BJ (cell line): ENCODE measurements at places on chromosomes 6 and 20.

GRCh38 chr6:130070792-130071191 lies 52.4 kb downstream of the L3MBTL3 start:
- no peak for DNase-seq

DNA sequence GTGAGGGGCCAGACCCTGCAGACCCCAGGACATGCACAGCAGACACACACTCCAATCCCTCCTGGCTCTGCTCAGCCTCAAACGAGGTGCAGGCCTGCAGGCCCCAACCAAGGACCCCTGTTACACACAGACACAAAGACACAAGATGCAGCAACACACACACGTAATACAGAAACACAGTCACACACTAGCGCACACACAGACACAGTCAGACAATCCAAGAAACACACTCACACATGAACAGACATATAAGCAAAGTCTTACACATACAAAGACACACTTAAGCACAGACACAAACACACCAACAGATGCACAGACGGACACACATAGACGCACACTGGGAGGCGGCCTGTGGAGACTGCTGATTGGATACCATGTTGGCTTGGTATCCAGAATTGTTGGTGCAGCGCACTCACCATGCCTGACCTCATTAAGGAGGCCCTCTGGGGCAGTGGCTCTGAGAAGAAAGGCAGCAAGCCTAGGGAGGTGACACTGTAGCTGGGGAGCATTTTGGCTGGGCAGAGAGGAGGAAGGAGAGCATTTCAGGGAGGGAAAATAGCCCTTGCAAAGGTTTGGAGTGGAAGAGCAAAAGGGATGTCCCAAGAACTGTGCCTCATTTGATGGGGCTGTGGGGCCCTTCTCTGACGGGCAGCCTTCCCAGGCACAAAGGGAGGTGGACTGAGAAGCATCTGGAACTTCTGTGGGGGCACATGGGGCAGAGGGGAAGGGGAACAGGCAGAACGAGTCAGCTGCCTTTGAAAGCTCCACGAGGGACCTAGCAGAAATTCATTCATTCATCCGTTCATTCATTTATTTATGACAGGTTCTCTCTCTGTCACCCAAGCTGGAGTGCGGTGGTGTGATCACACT lies 1.4 kb upstream of the HSPA12B start:
- DNase-seq = no peak

DNA sequence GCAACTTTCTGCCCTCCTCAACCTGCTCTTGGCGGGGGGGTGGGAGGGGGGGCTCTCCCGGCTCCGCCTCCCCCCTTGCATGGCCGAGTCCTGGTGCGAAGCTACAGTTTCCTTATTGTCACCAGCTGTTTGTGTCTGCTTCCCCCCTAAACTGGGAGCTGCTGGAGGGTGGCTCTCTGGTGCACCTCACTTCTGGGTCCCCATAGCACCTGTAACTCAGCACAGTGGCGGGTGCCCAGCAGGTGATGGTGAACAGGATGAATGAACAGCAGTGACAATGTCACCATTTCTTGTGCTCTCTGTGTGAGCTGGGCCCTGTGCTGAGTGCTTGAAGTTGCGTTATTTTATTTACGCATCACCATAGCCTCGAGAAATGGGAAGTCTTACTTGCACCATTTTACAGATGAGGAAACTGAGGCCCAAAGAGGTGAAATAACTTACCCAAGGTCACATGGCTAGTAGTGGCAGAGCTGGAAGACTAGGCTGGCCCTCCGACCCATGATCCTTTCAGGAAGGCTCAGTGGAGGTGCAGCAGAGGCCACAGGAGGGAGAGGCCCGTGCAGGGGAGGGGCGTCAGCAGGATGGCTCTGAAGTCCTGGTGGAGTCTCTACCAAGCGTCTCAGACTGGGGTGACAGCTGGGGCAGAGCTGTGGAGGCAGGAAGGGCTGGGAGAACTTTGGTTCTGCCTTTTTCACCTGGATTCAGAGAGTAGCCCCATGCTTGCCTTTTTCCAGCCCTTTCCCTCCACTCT lies 41.8 kb downstream of the SRC start:
- no peak for DNase-seq

DNA sequence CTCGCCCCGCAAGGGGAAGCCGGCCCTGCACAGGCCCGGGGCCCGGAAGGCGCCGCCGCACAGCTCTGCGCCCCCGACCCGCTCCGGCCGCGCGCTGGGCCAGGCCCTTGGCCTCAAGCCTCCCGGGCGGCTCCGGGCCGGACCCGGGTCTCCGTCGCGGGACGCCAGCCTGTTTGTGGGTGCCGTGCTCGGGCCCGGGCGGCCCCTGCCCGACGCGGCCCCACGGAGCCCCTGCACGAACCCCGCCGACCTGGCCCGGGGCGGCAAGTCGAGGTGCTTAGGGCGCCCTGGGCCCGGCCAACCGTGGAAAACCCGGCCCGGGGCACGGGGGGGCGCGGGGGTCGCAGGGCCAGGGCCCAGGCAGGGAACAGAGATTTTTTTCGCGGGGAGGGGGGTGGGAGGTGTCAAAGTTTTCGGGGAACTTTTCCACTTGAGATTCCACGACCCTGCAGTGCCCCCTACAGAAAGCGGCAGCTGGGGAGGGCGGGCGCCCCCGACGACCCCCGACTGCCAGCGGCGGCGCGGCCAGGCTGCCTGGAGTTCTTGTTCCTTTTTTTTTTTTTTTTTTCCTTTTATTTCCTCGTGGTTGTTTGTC lies 805 bp upstream of the STX16 start:
- no peak for DNase-seq

GRCh38 chr6:34234667-34235306 lies 1.9 kb upstream of the HMGA1 start:
- DNase-seq = no peak

GRCh38 chr20:45368221-45368980 lies 5.4 kb downstream of the SYS1 start:
- DNase-seq = no peak

DNA sequence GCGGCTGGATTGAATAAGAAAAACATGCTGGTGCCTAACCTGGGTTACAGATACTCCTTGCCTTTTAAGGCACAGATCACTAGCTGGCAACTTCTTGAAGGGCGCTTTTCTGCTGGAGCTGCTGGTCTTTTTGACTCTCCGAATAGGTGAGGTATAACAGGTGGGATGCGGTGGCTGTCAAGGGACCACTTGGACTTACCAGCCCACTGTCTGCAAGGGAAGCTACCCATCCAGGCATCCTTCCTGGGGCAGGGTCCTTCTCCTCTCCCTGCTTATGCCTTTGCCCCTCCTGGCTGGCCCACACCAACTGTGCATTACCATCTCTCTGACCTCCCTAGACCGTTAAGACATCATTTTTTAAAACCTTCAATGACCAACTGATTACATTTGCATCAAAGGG lies 57.4 kb downstream of the NPEPL1 start:
- DNase-seq = no peak

GRCh38 chr20:62524505-62524911 lies 48.7 kb upstream of the GATA5 start:
- DNase-seq = no peak

- no peak for DNase-seq
Measured at GRCh38 chr6:160226118-160226591, 32.5 kb downstream of the SLC22A2 start.

DNA sequence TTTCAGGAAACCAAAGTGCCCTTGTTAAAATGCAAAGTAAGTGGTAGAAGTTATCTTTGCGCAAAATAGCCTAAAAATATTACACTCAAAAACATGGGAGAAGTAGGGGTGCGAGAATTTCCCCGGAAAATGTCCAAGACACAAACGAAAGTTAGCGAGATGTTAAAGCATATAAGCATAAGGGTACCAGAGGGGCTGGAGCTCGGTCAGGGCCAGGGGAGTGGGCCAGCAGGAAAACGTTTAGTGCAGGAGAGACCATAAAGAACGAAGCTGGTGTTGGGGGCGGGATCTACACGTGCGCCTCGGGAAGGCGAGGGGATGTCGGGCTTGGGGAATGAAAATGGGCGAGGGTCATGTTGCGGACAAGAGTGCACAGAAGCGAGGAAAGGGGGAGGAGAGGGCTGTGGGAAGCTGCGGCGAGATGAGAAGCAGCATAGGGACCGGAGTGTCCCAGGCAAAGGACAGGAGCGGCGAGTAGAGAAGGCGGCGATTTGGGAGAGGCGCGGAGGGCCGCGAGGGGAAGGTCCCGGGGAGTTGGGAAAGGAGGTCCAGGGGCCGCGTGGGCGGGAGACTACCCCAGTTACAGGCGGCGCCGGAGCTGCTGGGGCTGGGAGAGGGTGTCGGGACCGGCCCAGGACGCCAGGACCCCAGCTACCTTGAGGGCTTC lies 600 bp downstream of the XPO5 start:
- DNase-seq = no peak

GRCh38 chr6:56775498-56776166 lies 132.9 kb upstream of the DST start:
- no peak for DNase-seq

DNA sequence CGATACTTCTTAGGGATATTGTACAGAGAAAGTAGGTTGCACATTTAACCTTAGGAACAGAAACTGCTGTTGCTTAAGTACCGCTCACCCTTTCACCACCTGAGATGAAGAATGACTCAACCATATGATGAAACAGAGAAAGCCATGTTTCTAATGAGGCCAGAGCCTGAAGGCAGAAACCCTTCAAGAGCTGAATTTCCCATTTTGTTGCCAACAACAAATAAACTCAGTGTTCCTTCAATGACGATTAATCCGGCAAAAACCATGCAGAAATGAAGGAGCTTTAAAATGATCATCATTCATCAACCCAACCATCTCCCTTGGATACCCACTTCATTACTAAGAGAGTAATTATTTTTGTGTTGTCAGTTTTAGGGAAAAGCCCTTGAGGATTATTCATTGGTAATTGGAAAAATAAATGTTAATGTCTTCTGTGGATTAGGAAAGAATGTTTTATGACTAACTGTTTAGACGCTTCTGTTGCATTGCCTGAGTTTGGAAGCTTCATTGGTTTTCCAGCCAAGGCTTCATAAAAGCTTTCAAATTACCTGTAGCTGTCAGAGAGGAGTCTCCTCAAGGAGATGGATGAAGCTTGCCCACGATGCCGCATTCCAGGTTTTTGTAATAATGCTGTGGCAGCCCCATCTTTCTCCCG lies 112.1 kb upstream of the IYD start:
- DNase-seq = peak; percentile 78

- DNase-seq = no peak
Measured at GRCh38 chr6:119176445-119176844, 98.0 kb upstream of the FAM184A start.

DNA sequence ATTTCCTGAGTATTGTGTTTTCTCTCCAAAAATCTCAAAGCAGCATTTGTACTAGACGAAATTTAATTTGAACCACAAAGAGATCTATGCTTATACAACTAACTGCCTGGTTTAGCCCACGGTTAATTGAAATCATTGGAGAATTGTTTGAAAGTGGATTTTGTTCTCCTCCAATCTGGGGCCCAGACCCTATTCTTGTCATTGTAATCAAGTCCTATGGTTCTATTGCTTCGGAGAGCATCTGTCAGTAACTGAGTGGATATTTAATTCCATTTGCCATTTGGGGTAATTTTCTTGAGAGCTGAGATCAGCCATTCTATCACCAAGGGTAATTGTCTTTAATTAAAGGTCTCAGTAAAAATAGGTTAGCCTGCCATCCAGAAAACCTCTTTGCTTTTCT lies 117.0 kb upstream of the KCNG1 start:
- no peak for DNase-seq

DNA sequence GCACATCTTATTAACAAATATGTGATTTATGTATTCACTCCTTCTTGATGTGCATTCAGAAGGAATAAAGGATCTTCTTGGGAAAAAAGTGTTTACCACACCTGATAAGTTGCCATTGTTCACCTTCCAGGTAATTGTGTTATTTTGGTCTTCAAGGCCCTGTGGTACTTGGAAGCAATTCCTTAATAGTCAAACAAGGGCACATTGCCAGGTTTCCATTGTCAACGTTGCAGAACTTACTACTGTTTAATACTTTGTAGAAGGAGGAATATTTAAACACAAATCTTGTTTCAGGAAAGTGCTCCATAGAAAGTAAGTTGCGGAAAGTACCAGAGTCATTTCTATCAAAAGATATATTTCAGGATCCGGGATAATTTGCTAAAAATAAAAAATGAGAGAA lies 129.5 kb upstream of the SGK1 start:
- no peak for DNase-seq

DNA sequence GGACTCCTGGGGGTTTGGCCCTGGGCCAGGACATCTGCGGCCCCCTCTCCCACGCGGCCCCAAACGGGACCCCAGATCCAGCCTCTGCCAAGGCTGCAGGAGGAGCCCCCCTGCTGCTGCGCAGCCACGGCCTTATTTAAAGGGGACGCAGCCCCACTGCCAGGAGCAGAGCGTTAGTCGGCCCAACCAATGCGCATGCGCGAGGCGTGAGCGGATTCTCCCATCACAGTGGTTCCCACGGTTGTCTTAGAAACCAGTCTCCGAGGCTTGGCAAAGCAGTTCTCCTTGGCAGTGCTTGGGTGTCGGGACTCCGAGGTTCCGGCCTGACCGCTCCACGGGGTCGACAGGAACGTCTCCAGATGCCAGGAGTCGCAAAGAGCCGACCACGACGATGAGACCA lies 288.3 kb upstream of the ZNF337 start:
- peak; percentile 12 for DNase-seq

DNA sequence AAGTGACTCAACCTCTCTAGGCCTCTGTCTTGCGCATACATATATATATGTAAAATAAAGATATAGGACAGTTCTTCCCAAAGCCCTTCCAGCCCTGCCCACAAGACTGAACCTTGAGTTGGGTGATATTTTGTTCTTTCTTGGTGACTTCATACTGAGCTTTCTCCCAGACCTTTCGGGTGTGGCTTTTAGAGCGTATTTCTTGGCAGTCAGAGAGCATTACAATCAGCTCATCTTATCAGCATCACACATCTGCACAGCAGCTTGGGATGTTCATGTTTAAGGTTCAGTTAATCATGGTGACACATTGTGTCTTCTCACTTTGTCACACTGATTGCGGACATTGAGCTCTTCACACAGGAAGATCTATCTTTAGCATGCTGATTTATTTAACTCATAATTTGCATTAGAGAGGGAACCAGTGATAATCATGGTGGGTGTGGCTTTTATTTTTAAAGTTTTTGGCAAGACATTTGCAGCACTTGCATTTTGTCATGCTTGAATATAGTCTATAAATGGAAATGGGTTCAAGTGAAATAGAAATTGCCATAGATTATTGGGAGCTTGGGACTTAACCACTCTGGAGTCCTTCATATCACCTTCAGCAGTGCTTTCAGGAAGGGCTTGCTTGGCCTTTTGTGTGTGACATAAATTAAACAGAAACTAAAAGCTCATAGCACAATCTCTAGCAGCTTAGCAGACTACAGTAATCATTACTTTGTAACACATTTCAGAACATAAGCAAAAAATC lies 8.3 kb downstream of the KIF3B start:
- peak; percentile 26 for DNase-seq

GRCh38 chr20:58824843-58825242 lies 25.9 kb downstream of the GNAS-AS1 start:
- DNase-seq = no peak

DNA sequence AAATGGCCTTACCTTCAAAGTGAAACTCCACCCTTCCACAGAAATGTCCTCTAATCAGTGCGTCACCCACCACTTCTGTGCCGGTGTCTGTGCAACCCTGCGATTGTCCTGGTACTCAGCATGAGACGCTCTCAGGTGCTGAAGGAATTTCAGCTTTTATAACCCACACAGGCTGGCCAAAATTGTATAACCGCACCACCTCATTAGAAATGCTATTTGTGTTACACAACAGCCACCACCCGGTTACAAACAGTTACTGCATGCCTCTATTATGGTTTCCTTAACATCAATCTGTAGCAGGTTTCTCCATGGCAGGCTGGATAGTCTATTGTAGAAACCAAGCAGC lies 51.5 kb downstream of the SLC23A2 start:
- DNase-seq = no peak

- no peak for DNase-seq
Measured at GRCh38 chr6:47264775-47265184, 44.9 kb downstream of the TNFRSF21 start.

- no peak for DNase-seq
Measured at GRCh38 chr20:54108326-54108642, 37.9 kb upstream of the BCAS1 start.
